Epithelial cell of umbilical artery (primary cell): ENCODE measurements at places on chromosomes 13 and 19. TPM values are rescaled to one million over a fixed set of nuclear protein-coding genes. Genes with fewer than 3 reads are reported as not detected.

Gene EXOC3L2
- 1.1 and 4.2 TPM in 2 replicates for total RNA-seq

Gene LAMP1
- 106 and 121 TPM in 2 replicates for total RNA-seq

Gene NCCRP1
- total RNA-seq = not detected in 2 replicates

Gene LYPD5
- 0.32 and 0.46 TPM in 2 replicates for total RNA-seq

Gene FGF22
- total RNA-seq = not detected in 2 replicates

Gene PSG3
- not detected in 2 replicates for total RNA-seq

Gene GDF15
- 108 and 126 TPM in 2 replicates for total RNA-seq

Gene TBC1D4
- total RNA-seq = 57.6 and 64.6 TPM in 2 replicates

Gene TMIGD2
- not detected in 2 replicates for total RNA-seq

Gene F10
- not detected in 2 replicates for total RNA-seq

Gene PNMA8B
- total RNA-seq = under 0.01 TPM in 2 replicates
